ENCODE measurements at places on chromosomes 2 and 18.

- DNase-seq: no peak
Observed at GRCh38 chr2:240731178-240731545, 39.5 kb downstream of the AQP12A start.

GRCh38 chr2:45466053-45466452 is 145.0 kb downstream of the SRBD1 start:
- DNase-seq: no peak

GRCh38 chr2:168583710-168584521 is 127.8 kb downstream of the CERS6 start:
- peak; percentile 94 for DNase-seq

DNA sequence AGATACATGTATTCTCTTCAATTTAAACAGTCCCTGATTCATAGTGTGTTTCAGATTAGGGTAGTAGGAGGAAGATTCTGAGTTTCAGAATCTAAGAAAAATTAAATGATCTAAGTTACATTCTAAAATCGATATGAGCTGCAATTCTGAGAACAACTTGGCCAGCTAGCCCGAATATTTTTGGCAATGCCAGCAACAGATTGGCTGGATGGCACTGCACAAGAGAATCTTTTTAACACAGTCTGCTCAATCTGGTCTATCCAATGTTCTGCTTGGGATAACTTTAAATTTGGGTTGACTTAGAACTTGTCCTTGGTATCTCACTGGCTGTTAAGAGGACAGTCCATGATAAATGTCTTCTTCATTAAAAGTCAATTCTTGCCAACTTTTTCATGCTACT is 853.9 kb downstream of the NRXN1 start:
- DNase-seq: no peak
